ENCODE measurements at places on chromosomes 3 and 15.
A peak's percentile ranks its signal among the peaks of the same experiment; 100 is the strongest.

- no peak for DNase-seq
These were observed 21.3 kb downstream of the KIF15 start for GRCh38 chr3:44782891-44783290.

GRCh38 chr3:120349855-120350125 lies 636 bp upstream of the LRRC58 start:
- DNase-seq = no peak

- DNase-seq = no peak
These were observed 44.1 kb upstream of the TFG start for GRCh38 chr3:100665230-100665629.

DNA sequence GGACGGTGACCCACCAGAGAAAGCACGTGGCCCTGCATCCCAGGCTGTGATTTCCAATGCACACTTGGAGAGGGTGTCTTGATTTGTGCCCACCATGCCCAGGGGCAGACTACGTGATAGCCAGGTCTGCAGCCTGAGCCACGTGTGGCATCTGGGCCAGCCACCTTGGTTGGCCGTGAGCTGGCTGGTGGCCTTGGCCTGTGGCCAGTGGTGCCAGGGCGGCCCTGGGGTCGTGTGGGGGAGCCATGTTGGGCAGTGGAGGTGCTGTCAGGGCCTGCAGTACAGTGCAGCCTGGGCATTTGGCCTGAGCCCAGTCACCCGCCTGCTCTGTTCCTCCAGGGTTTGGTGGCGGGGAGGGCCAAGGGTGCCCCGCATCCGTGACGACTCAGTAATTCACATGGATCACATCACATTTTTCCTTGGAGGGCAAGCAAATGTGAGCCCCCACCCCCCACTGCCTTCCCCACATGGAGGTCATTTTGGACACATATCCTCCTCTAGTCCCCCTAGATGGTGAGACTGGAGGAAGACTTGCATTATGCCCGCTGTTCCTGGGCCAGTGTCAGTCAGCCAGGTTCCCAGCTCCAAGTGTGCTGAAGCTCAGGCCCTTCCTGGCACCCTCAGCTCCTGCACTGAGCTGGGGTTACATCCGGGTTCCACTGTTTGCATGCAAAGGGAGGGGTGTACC lies 201.4 kb downstream of the UBE3A start:
- no peak for DNase-seq

GRCh38 chr3:101119535-101119934 lies 126.3 kb upstream of the ABI3BP start:
- DNase-seq = peak; percentile 84

DNA sequence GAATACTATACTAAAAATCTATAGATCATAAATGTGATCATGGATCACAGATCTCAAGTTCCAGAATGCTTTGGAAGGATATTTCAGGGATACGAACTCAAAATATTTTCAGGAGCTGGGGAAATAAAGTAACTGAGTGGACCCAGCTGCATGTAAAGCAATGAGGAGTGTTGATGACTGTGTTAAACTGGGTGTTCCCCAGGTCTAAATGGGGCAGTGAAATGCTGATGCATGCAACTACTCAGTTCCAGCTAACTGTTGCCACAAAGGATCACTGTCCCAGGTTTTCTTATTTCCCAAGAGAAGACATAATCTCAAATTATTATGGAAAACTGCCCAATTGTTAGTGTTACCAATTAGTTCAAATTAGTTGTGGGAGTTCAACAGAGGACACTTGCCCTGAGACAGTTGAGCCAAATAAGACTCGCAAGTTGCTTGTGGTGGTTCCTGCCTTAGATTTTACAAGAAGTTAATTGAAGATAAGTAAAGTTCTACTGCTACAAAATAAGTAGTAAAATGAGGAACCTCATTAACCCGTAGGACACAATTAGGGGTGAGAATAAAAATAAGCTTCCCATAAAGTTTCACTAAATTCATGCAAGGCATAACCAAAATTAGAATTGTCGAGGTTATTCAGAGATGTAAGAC lies 66.3 kb upstream of the IL12A start:
- DNase-seq = no peak

DNA sequence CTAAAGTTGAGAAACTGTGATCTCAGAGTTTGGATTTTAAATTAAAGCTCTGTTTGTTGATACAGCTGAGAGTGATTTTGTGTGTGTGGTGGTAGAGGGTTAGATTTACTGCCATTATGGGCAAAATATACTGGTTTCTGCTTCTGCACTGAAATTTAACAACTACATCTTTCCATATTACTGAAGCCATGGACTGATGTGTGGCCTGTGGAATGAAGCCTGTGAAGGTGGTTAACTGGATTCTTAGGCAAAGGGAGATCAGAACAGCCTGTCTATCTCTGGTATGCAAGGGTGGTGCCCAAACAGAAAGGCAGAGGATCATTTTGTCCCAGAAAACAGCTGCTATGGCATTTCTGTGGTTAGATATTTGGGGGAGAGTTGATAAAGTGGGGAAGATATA lies 297.3 kb upstream of the THBS1 start:
- peak; percentile 71 for DNase-seq

- DNase-seq = no peak
These were observed 40.5 kb upstream of the SEC13 start for GRCh38 chr3:10361375-10361774.

DNA sequence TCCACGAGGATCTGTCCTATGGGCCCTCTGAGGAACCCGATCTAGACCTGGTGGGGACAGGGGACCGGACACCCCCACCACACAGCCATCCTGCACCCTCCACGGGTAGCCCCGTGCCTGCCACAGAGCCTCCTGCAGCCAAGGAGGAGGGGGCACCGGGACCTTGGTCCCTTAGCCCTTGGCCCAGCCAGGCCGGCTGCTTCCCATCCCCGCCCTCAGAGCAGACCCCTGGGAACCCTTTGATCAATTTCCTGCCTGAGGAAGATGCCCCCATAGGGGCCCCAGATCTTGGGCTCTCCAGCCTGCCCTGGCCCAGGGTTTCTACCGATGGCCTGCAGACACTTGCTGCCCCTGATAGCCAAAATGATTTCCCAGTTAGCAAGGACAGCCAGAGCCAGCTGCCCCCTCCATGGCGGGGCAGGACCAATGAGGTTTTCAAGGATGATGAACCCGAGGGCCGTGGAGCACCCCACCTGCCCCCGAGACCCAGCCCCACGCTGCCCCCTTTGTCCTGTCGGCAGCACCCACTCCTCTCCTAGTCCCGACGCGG lies 91.5 kb downstream of the TBC1D2B start:
- DNase-seq = no peak

GRCh38 chr3:122944671-122945161 lies 82.8 kb downstream of the SEMA5B start:
- DNase-seq = peak; percentile 84

DNA sequence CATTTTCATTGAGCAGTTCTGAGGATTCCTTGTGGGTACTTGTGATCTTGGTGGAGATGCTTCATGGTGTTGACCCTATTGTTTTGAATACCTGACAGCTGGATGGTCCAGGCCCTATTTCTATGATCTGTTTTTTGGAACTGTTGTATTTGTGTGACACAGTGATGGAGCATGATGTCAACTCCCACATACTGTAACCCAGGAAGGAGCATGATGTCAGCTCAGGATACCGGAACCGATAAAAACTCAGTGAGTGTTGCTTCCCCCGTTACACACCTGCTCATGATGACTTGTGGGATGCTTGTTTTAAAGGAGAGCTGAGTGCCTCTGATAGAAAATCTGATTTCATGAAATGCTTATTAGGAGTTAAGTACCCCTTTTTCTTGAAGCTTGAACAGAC lies 45.1 kb downstream of the ZBTB38 start:
- no peak for DNase-seq

DNA sequence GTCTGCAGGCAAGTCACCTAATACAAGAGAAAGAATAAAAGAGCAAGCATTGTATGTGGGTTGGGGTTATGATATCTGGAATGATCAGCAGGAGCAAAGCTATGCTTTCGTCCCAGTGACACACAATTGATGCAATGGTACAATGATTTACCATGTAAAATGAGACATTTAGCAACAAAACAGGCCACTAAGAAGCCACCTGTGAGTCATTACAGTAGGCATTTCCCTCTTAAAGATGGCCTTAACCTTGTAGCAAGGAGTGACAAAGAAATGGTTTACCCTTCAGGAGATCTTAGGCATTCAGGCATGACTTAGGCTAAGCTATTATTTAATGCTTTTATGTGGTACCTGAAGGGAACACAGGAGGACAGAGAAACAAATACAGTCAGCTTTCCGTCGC lies 373.3 kb upstream of the RBMS3 start:
- DNase-seq = no peak

DNA sequence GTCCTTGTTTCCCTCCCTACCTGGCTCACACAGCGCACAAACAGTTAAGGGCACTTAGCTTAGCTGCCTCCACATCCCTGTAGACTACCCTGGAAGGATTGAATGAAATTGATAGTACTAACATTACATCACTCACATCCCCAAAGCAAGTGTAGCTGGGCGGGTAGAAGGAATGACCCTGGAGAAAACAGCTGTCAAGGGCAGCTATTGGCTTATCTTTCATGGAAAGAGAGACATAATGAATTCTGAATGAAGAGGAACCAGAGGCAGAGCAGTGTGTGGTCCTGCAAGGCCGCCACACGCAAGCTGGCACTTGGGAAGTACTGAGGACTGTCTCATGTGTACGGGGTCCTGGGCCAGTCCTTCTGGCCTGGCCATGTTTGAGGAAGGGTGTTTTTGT lies 369.6 kb upstream of the RGMA start:
- no peak for DNase-seq

DNA sequence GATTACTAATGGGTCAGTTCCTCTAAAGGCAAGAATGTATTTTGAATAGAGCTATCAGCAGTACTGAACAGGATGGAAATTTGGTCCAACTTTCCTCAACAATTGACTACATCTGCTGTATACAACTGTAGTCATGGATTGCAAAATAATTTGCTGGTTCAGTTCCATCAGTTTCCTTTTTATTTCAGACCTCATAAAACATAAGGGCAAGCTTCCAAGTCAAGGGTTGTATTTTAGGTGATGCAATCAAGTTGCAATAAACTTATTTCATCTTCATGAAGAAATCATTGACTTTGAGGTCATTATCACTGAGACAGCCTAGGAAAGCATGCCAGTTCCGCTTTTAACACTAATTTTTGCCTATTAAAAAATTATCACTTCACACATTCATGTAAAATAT lies 90.4 kb upstream of the TSEN2 start:
- peak; percentile 95 for DNase-seq

DNA sequence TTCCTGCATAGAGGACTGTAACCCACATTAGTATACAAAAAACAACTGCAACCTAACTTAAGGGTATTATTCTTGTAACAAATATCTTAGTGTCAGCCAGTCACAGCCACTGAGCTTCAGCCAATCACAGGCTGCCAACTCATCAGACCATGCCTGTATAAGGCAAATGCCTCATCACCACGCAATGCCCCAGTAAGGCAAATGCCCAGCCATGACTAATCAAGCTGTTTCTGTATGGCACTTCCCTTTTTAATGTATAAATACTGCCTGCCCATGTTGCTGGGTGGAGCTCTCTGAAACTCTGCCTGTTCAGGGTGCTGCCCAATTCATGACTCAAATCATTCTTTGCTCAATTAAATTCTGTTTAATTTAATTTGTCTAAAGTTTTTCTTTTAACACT lies 18.4 kb upstream of the GABRA5 start:
- no peak for DNase-seq
